ENCODE measurements at places on chromosomes 4 and X.

DNA sequence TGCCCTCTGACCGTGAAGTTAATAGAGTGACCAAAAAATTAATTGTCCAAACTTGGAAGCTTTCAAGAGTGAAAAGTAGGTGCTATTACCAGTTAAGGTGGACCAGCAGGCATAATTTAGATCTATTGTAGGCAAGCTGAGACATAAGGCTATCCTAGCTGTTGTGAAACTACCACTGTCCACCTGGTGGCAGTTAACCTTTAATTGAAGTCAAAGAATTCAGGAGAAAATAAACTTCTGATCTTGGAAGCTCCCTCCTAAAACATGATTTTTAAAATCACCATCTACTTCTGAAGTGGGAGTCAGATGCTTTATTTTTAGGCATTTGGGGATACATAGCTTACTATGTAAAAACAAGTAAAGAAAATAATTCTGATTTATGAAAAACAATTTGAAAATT lies 636.3 kb upstream of the HTR2C start:
- DNase-seq: no peak

DNA sequence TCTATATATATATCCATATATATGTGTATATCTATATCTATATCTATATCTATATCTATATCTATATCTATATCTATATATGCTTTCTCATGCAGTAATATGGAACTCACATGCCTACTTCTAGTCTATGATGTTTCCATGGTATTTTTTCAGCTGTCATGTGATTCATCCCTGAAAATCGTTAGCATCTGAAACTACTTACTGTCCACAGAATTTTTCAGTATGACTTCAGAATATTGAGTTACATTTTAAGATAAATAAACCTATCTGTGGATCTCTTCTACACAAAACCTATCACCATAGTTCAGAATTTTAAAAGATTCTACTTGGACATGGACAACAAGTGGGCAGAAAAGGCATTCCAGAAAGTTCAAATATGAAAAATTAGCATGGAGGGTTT lies 855.1 kb upstream of the INTU start:
- DNase-seq: no peak

- no peak for DNase-seq
Measured at GRCh38 chrX:104565791-104566680, at the start of gene IL1RAPL2. IL1RAPL2 (plus strand) TSS chrX:104566199.

GRCh38 chrX:35700121-35700520 lies 98.0 kb upstream of the MAGEB16 start:
- no peak for DNase-seq

DNA sequence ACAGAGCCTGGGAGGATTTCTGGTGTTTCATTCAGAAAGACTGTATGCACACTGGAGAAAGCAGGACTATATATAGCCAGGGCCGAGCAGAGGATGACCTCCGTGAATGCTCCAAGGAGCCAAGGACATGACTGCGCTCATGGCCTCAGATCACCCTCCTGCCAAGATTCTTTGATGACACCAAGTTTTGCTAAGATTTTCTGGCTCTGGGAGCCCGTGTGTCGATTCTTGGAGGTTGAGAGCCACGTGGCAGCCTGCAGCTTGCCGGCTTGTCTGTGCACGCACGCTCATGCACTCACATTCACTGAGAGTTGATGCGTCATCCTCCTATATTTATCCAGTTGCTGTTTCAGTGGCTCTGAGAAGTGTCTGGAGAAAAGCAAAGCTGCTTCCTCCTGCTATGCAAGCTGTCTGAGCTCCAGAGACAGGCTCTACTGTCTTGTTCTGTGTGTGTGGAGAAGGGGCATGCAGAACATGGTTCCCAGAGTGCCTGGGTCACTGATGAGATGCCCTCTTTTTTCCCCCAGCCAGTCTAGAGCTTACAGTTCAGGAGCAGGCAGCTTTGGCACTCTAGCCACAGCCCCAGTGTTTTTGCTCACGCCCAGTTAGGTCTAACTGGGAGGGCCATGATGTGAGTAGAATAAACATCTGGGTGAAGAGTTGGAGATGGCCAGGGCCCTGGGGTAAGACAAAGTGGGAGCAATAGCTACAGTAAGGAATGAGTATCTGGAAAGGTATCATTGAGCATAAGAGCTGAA lies 64.9 kb upstream of the SCOC start:
- no peak for DNase-seq

DNA sequence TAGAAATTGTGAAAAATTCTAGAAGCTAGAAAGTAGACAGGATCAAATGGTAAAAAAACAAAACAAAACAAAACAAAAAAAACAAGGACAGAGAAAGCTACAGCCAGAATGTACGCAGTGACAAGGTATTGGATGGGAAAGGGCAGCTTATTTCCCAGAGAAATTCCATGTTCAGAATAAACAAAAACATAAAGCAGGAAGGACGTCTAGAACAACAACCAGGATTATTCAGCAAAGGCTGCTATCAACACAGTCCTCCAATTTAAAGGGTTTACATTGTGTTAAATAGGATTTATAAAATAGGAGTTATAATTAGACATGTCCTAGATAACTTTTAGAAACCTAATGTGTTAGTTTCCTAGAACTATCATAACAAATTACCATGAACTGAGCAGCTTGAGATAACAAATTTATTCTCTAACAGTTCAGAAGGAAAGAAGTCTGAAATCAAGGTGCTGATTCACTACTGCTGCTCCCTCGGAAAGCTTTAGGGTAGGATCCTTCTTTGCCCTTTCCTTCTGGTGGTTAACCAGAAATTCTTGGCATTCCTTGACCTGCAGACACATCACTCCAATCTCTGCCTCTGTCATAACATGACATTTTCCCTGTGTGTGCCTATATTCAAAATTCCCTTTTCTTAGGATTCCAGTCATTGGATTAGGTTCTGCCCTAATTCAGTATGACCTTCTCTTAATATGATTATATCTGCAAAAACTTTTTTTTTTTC lies 175.6 kb downstream of the SNCA start:
- DNase-seq: no peak

GRCh38 chr4:38082021-38082420 lies 121.8 kb downstream of the PTTG2 start:
- no peak for DNase-seq

DNA sequence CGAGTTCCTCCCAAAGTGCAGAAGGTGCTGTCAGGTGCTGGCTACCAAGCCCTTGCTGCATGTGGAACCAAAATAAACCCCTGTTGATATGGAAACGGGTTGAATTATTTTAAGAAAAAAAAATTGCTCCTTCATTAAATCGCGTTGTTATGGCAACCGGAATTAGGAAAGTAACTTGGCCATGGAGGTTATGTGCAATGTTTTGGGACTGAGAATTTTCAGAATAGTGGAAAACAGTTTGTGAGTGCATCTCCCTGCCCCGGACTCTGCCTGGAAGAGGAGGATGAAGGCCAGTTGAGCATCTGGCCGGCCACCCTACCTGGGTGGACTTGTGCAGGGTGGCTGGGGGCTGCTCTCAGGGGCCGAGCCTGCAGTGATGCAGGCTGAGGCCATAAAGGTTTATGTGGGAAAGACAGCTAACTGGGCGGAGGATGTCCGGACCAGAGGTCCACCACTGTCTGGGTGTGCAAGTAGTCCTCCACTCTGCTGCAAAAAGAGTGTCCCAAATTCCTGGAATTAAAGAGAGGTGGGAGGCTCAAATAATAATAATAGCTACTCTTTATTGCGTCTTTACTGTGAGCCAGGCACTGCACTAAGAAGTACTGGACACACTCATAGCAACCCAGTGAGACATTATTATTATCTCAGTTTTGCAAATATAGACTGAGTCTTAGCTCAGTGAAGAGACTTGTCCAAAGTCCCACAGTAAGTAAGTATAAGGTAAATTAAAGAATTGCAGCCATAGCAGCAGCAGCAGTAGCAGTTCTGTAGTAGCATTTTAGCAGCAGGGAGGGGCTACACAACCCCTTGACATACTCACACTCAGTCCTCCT lies 20.6 kb downstream of the RTL5 start:
- no peak for DNase-seq

All from stimulated activated CD8-positive, alpha-beta memory T cell treated with anti-CD3 and anti-CD28 coated beads, Interleukin-7, amount 100 ng/mL, for 1 hour (primary cell).